ENCODE measurements at places on chromosomes 12 and 14.

DNA sequence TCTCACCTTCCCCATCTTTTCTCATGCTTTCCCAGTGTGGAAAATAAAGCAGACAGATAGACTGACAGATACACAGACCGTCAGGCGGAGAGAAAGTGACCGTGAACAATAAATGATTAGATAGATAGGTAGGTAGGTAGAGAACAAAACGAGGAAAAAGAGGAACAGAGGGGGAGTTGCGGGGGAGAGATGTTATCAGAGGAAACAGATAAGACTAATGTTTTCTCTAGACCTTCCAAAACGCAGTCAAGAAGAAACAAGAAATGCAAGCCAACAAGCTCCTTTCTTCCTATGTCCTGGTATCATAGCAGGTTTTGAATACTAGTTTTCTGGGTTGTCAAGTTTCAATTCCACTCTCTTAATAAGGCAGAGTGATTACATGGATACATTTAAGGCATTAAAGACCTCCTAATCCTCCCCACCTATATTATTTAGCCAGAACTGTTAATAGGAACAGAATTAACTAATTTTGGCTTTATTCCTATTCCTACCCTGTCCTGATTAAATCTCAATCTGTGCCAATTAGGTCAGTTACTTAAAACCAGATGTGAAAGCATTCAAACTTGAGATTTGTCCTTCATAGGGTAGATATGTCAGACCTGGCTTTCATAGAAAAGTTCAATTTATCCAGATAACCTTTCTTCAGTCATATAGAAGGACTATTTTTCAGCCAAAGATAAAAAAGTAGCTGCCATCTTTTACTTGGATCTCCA lies 89.0 kb upstream of the PTPRR start:
- DNase-seq = no peak

GRCh38 chr12:40980427-40980961 lies 207.6 kb upstream of the PDZRN4 start:
- no peak for DNase-seq

GRCh38 chr14:74861734-74862090 lies 14.2 kb downstream of the PROX2 start:
- DNase-seq = no peak

- DNase-seq = no peak
These were observed 51.6 kb upstream of the SRP54 start for GRCh38 chr14:34931206-34931605.

GRCh38 chr12:77980782-77981181 lies 150.1 kb downstream of the NAV3 start:
- peak; percentile 11 for DNase-seq

DNA sequence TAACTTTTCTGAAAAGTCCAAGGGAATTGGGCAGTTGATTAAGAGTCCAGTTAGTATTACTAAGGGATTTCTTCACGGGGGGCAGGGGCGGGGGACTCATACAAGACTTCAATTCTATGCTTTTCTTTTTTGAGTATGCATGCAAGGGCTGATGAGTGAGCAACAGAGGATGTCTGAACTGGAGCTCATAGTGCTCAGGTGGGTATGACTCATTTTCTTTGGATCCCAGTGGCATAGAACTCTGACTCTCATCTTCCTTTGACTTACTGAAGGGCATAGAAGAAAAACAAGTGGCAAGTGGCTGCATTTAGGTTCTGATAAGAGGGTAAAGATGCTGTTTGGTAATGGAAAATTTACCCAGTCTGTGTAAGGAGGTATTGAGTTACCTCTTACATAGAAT lies 749.2 kb downstream of the NOVA1 start:
- DNase-seq = no peak

DNA sequence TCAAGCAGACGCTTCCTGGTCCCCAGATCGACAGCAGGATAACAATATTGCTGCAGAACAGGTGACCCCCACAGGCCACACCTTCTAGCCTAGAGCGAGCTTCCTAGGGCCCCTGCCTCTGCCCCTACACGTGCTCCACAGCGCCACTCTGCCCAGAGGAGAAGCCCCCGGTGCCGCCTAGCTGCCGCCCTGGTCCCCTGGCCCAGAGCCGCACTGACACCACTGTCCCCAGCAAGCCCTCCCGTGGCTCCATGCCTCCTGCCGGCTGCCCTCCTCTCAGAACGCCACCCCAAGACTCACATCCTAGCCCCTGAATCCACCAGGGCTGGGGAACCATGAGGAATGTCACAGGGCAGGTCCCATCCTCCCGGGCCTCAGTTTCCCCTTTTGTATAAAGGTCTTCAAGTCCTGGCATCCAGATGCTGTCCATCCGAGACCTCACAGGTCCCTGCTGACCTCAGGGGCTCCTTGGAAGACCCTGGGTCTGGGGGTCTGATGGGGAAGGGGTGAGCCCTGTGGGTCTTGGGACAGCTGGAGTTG lies 31.0 kb downstream of the JAG2 start:
- DNase-seq = no peak

DNA sequence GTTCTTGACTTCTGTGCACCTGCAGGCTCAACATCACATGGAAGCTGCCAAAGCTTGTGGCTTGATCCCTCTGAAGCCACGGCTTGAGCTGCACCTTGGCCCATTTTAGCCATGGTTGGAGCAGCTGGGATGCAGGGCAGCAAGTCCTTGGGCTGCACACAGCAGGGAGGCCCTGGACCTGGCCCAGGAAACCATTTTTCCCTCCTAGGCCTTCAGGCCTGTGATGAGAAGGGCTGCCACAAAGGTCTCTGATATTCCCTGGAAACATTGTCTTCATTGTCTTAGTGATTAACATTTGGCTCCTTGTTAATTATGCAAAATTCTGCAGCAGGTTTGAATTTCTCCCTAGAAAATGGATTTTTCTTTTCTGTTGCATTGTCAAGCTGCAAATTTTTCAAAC lies 394.1 kb upstream of the FAR2 start:
- no peak for DNase-seq

DNA sequence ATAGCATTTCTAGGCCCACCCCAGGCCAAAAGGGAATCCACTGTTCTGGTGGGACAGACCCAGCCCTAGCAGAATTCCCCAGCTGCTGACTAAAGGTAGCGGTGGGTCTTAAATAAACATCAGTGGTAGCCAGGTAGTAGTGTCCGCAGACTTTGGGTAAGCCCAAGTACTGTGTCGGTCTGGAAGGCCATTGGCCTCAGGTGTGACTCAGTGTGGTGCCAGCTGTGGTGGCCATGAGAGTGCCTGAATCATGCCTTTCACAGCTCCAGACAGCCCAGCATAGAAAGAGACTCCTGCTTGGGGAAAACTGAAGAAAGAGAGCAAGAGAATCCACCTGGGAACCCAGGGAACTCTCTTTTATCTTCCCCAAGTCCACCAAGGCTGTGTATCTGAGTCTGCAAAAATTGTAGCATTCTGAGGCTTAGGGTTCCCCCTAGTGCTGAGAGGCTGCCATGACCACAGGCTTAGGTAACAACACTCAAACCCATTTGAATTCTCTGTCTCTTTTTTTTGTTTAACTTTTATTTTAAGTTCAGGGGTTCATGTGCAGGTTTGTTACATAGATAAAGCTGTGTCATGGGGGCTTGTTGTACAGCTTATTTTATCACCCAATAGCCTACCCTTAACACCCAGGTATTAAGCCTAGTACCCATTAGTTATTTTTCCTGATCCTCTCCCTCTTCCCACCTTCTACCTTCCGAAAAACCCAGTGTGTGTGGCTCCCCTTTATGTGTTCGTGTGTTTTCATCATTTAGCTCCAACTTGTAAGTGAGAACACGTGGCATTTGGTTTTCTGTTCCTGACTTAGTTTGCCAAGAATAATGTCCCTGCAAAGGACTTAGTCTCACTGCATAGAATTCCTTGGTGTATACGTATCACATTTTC lies 16.7 kb upstream of the CD163L1 start:
- DNase-seq = peak; percentile 72

DNA sequence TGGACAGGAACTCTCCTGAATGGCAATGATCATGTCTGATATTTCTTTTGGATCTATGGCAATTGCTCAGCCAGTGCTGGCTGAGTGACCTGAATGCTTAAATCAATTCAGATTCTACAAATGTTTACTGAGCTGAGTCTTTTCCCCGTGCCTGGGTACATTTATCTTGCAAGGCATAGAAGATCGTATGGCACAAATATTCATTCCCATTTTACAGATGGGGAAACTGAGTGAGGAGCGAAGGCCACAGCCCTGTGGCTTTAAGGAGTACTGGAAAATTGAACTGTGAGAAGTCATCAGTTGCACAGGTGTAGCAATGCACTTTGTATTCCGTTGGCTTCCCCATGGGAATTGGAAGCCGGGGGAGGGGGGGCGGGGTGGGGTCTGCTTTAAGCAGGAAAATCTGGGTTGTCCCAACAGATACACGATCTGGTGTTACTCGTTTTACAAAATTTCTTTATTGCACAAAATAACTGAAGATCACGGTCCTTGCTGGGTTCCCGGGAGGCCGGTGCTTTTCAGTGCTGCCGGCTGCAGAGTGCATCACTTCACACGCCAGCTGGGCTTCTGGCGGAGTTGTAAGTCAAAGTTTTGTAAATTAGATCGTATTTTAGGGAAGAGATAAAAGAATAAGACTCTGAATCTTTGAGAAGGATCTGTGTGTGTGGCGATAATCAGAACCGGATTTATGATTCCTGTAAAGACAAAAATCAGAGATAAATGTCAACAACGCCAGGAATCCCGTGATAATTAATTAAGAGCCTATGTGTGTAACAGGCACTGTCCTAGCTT lies 75.0 kb upstream of the MAP1LC3B2 start:
- DNase-seq = peak; percentile 19

- DNase-seq = no peak
These were observed 156.4 kb downstream of the ETNK1 start for GRCh38 chr12:22781339-22781738.

DNA sequence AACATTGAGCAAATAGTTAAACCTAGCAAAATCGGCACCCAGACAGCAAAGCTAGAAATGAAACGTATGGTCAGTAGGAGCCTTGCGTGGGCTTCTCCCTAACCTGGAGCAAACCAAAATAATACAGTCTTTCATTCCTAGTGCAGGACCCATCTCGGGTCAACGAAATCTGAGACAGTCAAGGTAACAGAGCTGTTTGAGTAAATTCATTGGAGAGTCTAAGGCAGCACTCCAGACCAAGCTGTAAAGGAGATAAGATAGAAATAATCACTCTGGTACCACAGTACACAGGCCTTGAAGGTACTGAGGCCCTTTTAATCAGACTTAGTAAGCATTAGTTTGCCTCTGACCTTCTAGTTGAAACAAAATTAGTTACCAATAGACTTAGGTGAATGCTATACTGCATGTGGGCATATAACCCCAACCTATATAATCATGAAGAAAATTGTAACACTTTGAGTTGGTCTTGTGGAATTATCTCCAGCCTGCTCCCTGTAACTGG lies 54.4 kb upstream of the BICD1 start:
- DNase-seq = no peak
